HCT116 (cell line): ENCODE measurements at places on chromosomes 12 and 14. TPM values are rescaled to one million over a fixed set of nuclear protein-coding genes. Genes with fewer than 3 reads are reported as not detected.

PTGDR gene
- total RNA-seq = not detected

TWF1 gene
- total RNA-seq = 125 TPM

GPRC5A gene
- 305 TPM for total RNA-seq

DNA sequence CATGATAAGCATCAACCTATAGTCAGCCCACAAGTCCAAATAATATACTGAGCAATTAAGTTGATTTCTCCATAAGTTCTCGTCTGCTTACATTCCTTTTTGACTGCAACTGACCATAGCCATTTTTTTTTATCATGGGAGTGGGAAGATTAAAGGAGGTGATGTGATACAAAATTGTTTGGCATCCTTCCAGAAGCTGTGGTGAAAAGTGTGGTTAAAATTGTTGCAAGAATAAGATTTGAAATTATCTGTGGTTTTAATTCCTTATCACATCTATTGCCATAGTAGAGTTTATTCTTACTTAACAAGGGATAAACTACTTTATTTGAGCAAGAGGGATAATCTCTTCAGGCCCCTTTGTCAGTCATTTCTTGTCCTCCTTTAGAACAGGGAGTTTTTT is 50.7 kb downstream of the LIN52 start:
- no peaks in the 10 kb centered on the region for H3K4me1 ChIP-seq
- H3K27ac ChIP-seq = no peak overlapping the region
- H3K4me3 ChIP-seq = no peak overlapping the region
- no peaks in the 10 kb centered on the region for H3K27me3 ChIP-seq

DNA sequence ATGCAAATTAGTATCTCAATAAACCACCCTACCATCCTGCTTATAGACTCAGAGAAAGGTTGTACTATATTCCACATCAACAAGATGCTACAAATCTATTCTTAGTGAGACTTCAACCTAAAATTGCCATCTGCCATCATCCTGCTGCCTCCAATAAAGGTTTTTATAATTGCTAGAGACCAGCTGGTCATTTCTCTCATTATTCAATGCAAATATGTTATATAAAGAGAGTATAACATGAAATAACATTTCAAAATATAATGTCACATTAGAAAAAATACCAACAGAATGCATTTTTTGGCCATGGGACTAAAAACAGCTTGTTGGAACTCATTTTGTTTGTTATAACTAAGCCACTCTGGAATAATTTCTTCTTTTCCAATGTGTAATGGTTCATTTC is 247.3 kb downstream of the LRIG3 start:
- H3K27me3 ChIP-seq = no peaks in the 10 kb centered on the region
- H3K36me3 ChIP-seq = no peaks in the 10 kb centered on the region
- H3K4me3 ChIP-seq = no peak overlapping the region
- DNase-seq = no peak
- H3K27ac ChIP-seq = no peak overlapping the region

DNA sequence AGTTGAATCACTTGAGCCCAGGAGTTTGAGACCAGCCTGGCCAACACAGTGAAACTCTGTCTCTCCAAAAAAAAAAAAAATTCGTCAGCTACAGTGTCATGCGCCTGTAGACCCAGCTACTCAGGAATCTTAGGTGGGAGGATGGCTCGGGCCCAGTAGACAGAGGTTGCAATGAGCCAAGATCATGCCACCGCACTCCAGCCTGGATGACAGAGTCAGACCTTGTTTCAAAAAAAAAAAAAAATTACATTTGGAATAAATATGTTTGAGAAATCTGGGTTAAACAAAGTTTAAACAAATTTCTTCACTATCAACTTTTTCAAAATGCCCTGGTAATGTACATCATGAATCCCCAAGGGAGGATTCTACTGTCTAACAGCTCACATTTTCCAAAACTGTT is 187.0 kb upstream of the RASSF8 start:
- no peaks in the 10 kb centered on the region for H3K4me1 ChIP-seq
- H3K27ac ChIP-seq = no peak overlapping the region
- H3K4me3 ChIP-seq = no peak overlapping the region
- DNase-seq = no peak

DNA sequence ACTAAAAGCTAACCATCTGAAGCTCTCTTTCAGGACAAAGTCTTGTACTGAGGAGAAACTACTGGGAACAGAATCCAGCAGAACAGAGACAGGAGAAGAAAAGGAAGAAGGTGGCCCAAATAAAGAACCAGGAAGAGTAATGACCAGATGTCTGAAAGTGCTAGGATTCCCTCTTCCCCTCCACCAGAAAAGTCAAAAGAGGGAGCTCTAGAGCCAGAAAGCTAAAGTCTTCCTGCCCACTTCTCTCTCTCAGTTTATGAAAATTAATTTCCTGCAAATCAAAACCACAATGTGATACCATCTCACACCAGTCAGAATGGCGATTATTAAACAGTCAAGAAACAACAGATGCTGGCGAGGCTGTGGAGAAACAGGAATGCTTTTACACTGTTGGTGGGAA is 47.2 kb downstream of the SPPL3 start:
- H3K27me3 ChIP-seq = no peaks in the 10 kb centered on the region
- no peak overlapping the region for H3K27ac ChIP-seq
- no peaks in the 10 kb centered on the region for H3K36me3 ChIP-seq
- no peak overlapping the region for H3K4me3 ChIP-seq

- no peak overlapping the region for H3K4me3 ChIP-seq
- H3K4me1 ChIP-seq = peaks cover 50% of the 10 kb centered on the region
- peak overlapping the region; percentile 16; the same call in 1 of the 2 replicates for H3K27ac ChIP-seq
- H3K36me3 ChIP-seq = no peaks in the 10 kb centered on the region
- no peaks in the 10 kb centered on the region for H3K27me3 ChIP-seq
- no peak for DNase-seq
Measured at GRCh38 chr14:61476754-61477410, 155.5 kb downstream of the PRKCH start.
